Fibroblast of skin of right biceps (primary cell): ENCODE measurements at places on chromosomes 3 and 15.

DNA sequence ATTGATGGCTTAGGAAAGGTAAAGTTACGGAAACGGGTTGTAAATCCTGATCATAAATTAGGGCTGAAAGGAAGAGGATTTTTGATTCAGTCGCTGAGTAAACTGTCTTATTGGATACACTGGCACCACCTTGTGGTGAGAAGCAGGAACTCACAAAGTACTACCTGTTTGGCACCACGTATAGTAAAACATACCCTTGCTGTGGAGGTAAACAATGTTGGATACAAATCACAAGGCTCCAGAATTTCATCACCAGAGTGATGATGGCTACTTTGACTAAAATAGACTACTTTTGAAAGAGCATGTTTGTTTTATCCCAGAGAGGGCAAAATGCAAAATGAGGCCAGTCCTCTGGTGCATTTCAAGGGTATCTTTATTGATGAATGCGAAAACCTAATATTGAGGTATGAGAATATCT lies 216.9 kb downstream of the IGSF11 start:
- peak; percentile 45 for DNase-seq

- peak; percentile 53 for DNase-seq
Observed at GRCh38 chr3:149726716-149727407, 25.4 kb downstream of the COMMD2 start.

- DNase-seq, result peak; percentile 83
Observed at GRCh38 chr3:58082047-58082446, 73.8 kb downstream of the FLNB start.

GRCh38 chr3:182682263-182683241 lies 110.8 kb upstream of the ATP11B start:
- peak; percentile 30 for DNase-seq

- no peak for DNase-seq
Observed at GRCh38 chr3:125349055-125349454, 26.1 kb downstream of the ZNF148 start.

DNA sequence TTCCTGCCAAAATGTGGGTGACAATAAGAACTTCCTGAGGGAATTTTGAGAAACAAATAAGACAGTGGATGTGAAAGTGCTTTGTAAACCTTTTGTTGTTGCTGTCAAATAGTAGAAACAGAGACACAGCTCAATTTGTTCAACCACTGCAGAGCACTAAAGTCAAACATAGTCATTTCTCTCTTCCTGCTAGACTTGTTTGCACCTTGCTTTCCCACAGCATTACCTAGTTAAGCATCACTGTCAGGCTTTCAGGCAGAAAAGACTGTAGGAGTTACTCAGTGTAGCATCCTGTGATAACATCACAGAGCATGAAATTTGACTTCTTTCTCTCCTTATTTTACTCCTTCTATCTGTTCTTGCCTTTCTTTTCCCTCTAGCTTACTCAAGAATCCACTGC lies 27.1 kb downstream of the SLC12A1 start:
- DNase-seq, result no peak

DNA sequence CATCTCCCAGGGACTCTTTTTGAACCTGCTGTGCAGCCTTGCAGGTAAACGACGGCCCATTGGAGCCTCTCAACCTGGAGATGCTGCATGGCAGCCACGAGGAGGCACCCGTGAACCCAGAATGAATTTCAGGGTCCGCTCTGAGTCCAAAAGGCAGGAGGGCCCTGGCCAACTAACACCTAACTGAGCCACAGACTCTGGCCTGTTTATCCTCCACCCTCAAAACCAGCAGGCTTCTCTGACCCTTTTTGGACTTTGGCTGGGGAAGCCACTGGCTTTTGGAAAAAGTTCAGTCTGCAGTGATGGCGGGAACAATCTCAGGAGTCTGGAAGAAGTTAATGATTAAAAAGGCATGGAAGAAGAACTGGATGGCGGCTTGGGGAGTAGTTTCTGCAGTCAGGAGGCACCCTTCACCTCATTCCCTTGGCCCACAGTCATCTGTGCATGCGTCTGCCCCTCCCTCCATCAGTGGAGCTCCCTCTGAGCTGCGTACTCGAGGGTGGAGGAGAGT lies 4.1 kb downstream of the PXYLP1 start:
- no peak for DNase-seq

DNA sequence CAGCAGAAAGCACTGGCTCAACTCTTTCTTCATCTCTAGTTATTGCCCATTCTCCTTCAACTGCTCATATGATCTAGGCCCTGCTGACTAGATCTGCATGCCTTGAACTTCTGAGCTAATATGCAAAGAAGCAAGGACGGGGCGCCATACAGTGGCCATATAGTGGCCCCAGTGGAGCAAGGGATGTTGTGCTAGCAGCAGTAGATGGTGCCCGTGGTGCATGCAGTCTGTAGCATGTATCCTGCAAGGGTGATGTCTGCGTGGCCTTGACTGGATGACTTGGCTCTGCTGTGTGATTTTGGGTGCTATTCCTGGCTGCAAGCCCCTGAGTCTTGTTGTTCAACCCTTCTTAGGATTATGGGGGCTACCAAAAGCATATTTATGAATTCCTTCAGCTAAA lies 12.2 kb upstream of the NMD3 start:
- DNase-seq, result no peak

- no peak for DNase-seq
Observed at GRCh38 chr3:40642812-40643211, 118.1 kb downstream of the ZNF621 start.

- DNase-seq, result no peak
Observed at GRCh38 chr3:152039887-152040286, 166.4 kb downstream of the SUCNR1 start.

GRCh38 chr3:112143251-112143650 lies 10.2 kb upstream of the GCSAM start:
- DNase-seq, result no peak

- DNase-seq, result no peak
Observed at GRCh38 chr15:48851956-48852355, 26.0 kb upstream of the EID1 start.

DNA sequence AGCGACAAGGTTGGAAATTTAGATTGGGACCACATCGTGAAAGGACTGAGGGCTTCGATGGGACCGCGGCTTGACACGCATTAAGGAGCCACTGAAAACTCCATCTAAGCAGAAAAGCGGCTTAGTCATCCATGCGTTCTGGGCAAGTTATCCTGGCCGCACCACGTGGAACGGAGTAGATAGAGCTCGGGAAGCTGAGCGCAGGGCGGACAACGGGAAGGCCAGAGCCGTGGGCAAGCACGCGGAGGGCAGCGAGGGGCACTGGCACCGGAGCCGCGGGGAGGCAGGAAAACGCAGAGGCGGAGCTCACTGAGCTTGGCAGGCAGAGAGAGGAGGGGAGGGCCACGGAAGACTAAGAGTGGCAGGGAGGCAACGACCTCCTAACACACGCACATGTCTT lies 61.3 kb upstream of the VGLL4 start:
- DNase-seq, result peak; percentile 37
